Stimulated activated CD8-positive, alpha-beta memory T cell treated with anti-CD3 and anti-CD28 coated beads, Interleukin-12 subunit alpha, Interleukin-12 subunit beta, amount 100 ng/mL, for 1 hour (primary cell): ENCODE measurements at places on chromosomes 11 and 22.

- DNase-seq = no peak
Observed at GRCh38 chr11:45833761-45834160, 13.5 kb upstream of the CRY2 start.

DNA sequence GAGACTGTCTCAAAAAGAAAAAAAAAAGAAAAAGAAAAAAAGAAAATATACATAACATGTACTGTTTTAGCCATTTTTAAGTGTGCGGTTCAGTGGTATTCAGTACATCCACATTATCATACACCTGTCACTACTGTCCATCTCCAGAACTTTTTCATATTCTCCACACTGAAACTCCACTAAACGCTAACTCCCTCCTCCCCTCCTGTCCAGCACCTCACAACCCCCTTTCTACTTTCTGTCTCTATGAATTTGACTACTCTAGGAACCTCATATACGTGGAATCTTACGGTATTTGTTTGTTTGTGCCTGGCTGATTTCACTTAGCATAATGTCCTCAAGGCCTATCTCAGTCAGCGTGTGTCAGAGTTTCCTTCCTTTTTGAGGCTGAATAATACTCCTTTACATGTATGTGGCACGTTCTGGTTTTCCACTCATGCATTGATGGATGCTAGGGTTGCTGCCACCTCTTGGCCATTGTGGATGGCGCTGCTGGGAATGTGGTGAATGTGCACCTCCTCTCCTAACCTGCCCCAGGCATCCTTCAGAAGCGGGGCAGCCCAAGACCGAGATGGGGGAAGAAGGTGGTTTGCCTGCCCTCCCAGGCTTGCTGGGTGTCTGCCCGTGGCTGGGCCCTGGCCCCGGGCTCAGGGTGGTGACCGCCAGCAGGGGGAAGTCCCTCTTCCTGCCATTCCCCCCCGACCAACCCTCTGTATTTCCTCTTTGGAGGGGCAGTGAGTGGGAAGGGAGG, 60.5 kb downstream of the BCR start:
- DNase-seq = no peak

DNA sequence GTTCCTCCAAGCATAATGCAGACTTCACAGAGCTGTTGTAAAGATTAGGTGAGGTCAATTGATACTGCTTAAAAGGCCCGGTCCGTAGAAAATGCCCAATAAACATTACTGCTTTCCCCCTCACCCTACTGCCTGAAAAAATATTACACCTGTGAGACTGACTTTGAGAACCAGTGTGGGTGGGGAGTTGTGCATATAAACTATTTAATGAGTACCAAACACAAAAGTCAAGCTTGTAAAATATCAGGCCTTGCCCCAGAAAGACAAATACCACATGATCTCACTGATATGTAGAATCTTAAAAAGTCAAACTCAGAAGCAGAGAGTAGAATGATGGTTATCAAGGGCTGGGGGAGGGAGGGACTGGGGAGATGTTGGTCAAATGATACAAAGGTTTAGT, 46.7 kb downstream of the C22orf42 start:
- no peak for DNase-seq

DNA sequence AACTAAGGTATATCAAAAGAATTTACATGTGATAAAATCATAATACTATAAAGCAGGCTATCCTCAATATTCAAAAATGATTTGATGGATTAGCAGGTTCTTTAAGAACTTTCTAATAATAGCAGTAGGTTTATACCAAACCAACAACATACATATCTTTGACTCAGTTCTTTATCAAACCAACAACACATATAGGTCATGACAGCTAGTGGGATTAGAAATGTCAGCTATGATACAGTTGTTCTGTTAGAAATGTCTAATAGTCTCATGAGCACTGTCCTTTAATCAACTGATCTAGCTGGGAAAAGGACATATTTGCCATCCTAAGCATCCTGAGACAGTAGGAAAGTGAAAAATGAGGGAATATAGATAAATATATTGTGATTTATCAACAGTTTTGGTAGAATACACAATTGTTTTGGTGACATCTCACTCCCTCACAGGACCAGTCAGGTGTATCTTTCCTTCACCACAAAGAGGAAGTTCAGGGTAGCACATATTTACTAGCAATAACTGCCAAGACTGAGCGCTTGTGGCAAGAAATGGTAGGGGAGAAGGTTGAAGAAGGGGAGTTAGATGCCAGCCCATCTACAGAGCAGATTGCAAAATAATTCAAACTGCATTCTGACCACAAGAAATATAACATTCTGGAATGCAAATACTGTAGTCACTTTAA, 90.8 kb upstream of the APOA1 start:
- no peak for DNase-seq

DNA sequence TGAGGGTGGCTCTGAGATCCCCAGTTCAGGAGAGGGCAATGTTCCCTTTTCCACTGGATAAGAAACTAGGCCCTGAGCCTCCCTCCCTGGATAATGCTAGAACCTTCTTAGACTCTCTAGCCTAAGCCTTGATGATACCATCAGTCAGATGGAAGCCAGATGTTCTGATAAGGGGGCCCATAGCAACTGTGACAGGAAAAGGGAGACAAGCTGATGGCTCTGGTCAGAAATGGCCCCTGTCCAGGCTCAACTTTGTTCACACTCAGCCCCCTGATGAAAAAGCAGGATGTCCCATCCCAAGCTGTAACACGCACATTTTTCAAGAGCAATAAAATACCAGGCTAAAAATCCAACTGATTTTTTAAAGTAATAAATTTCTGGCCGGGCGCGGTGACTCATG, 7.2 kb upstream of the OAF start:
- DNase-seq = no peak

- DNase-seq = no peak
Observed at GRCh38 chr22:26170795-26171580, 1.7 kb downstream of the SEZ6L start.

DNA sequence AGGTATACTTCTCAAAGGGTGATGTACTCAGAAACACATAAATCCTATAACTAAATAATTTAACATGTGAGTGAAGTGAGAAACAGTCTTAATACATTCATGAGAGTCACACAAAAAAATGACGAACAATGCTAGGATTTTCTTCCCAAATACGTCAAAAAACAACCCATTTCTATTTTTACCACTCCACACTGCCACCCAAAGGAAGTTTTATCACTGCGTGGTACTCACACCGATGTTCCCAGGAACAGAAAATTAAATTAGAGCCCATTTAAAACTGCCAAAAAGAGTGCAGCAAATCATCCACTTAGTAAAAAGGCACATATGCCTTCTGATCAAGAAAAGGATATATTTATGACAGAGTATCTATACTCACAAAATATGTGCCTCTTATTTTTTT, 710.9 kb upstream of the FAT3 start:
- no peak for DNase-seq

- DNase-seq = no peak
Observed at GRCh38 chr11:9717719-9718118, 53.8 kb downstream of the SWAP70 start.

DNA sequence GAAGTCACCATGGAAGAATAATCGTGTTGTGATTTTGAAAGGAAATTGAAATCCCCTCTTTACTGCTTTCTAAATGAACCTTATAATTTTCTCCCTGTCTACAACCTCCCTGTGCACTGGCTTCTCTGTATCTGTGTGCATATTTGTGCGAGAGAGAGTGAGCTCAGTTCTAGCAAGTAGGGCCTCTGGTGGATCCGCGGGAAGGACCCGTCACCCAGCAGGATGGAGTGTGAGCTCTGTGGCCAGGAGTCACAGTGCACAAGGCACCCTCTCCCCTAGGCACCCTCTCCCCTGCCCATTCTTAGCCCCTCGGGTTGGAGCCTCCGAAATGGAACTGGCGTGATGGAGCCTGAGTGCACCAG, 109.0 kb downstream of the TRIM29 start:
- no peak for DNase-seq

DNA sequence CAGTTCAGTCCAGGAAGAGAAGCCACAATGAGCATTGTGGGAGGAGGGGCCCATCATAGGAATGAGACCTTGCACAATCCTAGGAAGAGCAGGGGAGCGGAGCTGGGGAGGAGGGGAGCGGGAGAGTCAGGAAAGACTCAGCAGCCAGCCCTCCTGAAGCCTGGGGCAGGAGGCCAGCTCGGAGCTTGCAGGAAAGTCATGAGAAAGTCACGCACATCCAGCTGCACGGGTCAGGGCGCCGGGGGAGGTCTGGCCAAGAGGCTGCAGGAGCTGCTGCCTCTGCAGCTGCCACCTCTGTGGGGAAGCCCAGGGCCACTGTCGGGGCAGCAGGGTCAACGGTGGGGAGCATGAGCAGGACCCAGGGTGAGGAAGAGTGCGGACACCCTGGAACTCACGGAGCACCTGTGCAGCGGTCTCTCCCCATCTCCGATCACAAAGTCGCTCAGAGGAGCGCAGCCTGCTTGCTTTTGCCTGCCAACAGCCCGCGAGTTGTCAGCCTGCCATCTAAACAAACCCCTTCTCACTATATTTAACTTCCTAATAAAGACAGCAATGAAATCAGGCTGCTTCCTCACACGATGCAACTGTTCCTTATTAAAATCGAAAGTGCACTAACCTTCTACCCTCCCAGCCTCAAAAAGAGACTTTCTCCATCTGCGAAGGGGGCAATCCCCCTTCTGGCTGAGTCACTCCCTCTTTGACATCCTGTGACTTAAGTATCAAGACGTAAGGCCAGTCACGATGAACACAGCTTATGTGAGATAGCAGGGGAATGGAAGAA, 52.9 kb upstream of the RTL6 start:
- DNase-seq = no peak

- no peak for DNase-seq
Observed at GRCh38 chr11:87739766-87740165, 435.5 kb downstream of the RAB38 start.

DNA sequence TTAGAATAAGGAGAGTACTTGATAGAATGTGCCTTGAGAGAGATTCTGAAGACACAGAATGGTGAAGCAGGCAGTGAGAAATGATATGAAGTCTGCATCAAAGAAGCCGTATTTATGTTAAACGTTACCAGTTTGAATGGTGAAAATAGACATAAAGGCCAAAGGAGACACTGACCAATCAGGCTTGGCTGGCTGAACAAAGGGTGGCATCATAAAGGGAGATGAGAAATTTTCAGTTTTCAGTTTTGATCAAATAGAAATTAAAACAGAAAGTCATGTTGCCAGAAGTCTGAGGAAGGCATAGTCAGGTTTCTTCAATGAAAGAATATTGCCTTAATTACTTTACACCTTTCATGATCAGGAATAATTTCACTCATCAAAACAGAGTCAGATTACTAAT, 6.6 kb downstream of the OR51F1 start:
- no peak for DNase-seq

DNA sequence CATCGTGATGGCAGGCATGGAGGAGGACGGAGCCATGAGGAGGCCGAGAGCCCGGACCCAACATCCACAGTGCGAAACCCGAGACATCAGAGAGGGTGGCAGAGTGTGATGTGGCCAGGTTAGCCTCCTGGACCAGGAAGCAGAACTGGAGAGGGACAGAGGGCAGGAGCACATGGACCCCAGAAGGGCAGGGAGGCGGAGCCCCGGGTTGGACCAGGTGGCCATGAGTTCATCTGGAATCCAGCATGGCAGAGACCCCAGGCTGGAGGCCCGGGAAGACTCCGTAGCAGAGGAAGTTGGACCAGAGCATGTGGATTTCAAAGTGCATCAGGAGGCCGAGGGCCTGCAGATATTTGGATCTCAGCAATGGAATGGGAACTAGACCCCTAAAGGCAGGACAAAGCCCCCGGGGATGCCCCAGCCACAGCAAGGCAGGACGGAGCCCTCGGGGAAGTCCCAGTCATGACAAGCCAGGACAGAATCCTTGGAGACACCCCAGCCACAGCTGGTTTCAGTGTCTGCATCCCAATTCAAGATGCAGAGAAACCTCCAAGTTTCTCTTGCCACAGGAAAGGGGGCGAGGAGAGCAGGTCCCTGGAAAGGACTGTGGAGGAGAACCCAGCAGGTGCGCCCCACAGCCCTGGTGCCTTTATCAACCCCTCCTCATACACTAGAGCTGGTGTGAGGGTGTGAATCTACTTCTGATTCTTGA, 1393.4 kb downstream of the BRD1 start:
- DNase-seq = no peak

DNA sequence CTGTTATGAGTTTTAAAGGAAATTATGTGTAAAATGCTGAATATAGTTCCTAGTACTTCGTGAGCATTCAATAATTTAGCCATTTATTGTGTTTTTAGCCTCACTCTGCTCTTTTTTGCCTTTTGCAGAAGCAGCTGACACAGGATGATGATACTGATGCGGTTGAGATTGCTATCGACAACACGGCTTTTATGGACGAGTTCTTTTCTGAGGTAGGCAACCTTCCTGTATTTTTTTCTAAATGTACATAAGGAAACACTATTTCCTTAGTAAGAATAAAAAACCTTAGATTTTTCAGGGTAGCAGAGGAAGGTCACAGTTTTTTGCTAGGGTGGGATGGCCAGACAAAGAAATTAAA, 17.9 kb downstream of the STX3 start:
- no peak for DNase-seq

- DNase-seq = no peak
Observed at GRCh38 chr11:75562836-75563484, 907 bp downstream of the SERPINH1 start.

GRCh38 chr11:36458129-36458915, 51.8 kb downstream of the TRAF6 start:
- DNase-seq = no peak

- peak; percentile 37 for DNase-seq
Observed at GRCh38 chr22:39598017-39598965, 27.7 kb downstream of the CACNA1I start.

DNA sequence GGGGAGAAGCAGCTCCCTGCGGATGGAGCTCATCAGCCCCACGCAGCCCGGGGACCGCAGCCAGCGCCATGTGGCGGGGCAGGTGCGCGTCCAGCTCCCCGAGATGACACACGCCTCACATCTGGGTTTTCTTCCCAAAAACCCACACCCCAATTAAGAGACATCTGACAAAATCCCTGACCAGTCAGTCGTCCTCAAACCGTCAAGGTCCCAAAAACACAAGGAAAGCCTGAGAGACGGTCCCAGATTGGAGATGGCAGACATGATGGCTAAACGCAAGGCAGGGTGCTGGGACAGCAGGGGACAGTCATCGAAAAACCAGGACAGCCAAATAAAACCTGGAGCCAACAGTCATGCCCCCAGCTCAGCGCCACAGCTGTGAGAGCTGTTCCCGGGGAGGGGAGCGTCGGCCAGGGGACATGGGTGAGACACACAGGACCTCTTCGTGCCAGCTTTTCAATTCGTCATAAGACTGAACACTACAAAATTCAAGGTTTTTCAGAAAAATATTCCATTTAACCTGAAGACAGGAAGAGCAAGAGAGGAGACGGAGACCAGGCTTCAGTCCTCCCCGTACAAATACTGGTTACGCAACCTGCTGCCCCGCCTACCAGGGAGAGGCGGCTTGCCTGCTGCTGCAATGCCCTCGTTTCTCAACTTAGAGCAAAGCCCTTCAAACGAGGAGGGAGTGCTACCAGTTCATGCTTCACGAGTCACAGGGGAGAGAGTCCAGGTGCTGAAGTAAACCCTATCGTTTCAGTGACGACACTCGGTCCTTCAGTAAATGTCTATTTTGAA, 10.5 kb downstream of the TOLLIP start:
- DNase-seq = no peak
